Hematopoietic multipotent progenitor cell treated with erythropoietin and hydrocortisone succinate and interleukin-3 and kit ligand, for 17 days (in vitro differentiated cells): ENCODE measurements at places on chromosomes 12 and 14.

GRCh38 chr12:48002773-48003218 is 1.5 kb downstream of the COL2A1 start:
- no peak for DNase-seq

DNA sequence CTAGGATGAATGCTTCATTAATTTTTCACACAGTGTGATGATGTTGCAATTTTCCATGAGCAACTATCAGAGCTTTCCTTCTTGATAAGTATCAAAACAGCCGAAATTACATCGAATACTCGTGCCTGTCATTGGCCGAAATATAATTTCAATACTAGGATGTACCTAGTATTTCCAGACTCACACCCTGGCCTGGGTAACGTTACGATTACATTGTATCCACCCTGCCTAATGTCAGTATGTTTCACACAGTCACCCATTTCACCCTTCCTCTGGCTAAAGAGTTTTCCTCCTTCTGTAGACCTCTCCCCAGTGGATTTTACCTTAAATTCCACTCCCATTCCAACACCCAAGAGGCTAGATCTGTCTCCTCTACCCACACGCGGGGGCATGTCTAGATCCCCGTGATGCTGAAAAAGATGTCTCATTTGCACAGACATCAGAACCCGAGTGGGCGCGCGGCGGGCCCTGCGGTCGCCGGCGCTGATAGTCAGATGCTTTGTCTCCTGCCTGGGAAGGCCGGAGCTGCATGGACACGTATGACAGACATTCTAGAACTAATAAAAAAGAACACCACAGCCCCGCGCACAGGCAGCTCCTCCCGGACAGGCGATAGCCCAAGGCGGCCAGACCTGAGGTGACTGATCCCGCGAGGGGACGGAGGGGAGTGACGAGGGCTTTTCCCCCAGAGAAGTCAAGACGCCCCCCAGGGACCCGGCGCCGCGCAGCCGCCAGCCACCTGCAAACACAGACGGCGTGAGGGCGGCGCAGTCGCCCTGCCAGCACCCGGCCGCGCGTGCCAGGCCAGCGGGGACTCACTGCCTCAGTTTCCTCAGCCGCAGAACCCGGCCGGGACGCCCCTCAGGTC is 723 bp downstream of the KIF21A start:
- peak; percentile 17 for DNase-seq

DNA sequence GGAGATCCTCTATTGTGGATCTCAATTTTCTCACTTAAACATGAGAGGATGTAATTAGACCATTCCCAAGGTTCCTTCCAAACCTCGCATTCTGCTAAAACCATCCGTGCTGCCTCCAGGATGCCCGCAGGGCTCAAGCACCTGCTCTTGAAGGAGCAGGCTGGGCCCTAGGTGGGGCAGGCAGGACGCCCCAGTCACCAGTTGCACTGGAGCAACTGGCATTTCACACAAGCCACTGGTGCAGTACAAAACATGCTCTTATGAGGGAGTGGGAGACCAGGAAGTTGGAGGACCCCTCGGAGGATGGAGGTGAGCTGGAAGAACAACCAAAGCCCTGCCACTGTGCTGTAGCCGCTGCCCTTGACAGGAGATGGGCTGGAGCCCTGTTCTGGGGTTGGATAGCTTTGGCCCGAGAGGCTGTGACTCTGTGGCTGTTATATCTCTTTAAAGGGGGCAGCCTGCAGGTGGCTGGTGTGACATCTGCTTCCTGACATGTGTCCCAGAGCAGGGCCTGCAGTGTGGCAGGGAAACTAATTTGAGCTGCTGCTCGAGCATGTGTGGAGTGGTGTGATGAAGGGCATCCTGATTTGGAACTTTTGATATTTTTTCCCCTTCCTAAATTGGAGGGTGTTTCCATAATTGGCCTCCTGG is 122.2 kb downstream of the CRACR2A start:
- DNase-seq, result no peak

DNA sequence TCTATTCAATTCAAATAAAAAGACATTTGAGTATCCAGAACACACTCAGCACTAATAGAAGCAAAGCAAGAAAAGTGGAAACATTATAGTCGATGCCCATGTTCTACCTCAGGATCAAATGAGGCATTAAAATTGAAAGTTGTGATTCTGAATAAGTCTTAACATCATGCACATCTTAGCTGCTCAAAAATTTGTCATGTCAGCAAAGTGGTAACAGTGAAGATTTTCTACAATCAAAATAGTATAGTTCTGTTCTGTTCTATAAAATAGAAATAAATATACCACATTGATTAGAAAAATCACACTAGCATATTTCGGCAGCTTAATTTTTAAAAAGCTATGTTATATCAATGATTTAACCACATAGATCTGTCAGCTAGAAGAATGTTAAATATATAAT is 74.7 kb downstream of the ERGIC2 start:
- no peak for DNase-seq

- no peak for DNase-seq
These were observed 991 bp upstream of the RCOR1 start for GRCh38 chr14:102591372-102591943.

GRCh38 chr12:52119398-52120254 is 40.1 kb downstream of the SMIM41 start:
- DNase-seq, result no peak

- no peak for DNase-seq
These were observed 105.7 kb upstream of the RASSF8 start for GRCh38 chr12:25852792-25853191.

- no peak for DNase-seq
These were observed 16.9 kb downstream of the BCL2L14 start for GRCh38 chr12:12087693-12088034.

DNA sequence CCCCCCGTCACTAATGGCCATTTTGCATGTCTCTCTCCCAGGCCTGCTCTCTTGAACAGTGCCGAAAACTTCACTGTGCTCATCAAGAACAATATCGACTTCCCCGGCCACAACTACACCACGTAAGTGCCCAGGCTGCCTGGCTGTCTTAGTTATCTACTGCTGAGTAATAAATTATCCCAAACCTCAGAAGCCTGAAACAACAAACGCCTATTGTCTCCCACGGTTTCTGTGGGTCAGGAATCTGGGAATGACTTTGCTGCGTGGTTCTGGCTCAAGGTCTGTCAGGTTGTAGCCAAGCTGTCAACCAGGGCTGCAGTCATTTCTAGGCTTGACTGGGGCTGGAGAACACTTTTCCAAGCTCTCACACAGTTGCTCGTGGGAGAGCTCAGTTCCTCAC is 32.6 kb downstream of the P2RX7 start:
- no peak for DNase-seq

GRCh38 chr12:9943240-9943639 is 11.1 kb upstream of the CLEC2A start:
- DNase-seq, result no peak
